Mesenteric fat pad (tissue), 1 donor: ENCODE measurements at places on chromosomes 5 and 9.

DNA sequence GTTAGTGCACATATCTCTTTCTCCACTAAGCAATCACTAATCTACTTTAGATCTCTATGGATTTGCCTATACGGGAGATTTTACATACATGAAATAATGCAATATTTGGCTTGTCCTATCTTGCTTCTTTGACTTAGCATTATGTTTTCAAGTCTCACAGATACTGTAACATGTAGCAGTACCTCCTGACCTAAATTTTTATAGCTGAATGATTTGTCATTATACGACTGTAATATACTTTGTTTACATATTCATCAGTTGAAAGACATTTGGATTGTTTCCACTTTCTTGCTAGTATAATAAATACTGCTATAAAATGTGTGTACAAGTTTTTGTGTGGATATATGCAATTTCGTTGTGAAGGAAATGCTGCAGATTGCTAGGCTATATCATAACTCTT, 1520.8 kb upstream of the CDH6 start:
- DNase-seq: no peak

- no peak for DNase-seq
These were observed 6.9 kb downstream of the ARHGAP26 start for GRCh38 chr5:142777099-142777498.

DNA sequence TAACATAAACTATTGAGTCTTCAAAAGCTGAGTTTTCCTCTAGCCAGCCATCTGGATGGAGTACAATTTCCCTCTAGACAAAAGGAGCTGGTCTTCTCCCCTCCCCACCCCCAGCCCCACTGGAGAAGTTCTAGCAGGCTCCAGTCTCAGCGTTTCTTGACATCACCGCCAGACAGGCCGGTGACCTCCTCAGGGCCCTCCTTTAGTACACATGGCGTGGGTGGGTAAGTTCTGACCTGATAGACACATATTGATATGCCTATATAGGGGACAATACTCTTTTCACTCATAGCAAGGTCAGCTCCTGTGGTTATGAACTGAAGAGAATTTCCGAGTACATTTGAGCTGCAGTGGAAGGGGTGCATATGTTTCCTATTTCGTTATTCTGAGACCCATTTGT, 27.2 kb downstream of the DNAI1 start:
- peak; percentile 74 for DNase-seq

- no peak for DNase-seq
These were observed 382.8 kb upstream of the WWC1 start for GRCh38 chr5:167908606-167909005.
